Natural killer cell treated with Interleukin-12 subunit alpha and Interleukin-12 subunit beta and Interleukin-15 and Interleukin-18, amount 100 ng/mL, for 72 hours (primary cell): ENCODE measurements at places on chromosomes 2 and 18. TPM values are rescaled to one million over a fixed set of nuclear protein-coding genes. Genes with fewer than 3 reads are reported as not detected.

The TNFAIP6 gene
- total RNA-seq, result 1.7 TPM

The SCN3A gene
- not detected for total RNA-seq

- no peak for DNase-seq
Observed at GRCh38 chr18:75143851-75144250, 65.1 kb downstream of the PTGR3 start.

GRCh38 chr2:128502638-128503246 is 184.1 kb upstream of the HS6ST1 start:
- DNase-seq, result no peak

GRCh38 chr2:7007846-7008741 is 90.9 kb downstream of the RNF144A start:
- DNase-seq, result no peak
